Stimulated activated CD4-positive, alpha-beta T cell treated with anti-CD3 and anti-CD28 coated beads, Interleukin-15, amount 100 ng/mL, for 48 hours (primary cell): ENCODE measurements at places on chromosomes 5 and 9.

GRCh38 chr9:115999498-115999897 lies 154.1 kb upstream of the PAPPA start:
- no peak for DNase-seq

GRCh38 chr9:123083680-123084079 lies 50.2 kb downstream of the GPR21 start:
- no peak for DNase-seq

- DNase-seq, result no peak
Measured at GRCh38 chr9:27977931-27978330, 404.6 kb upstream of the C9orf72 start.

GRCh38 chr9:3992924-3993323 lies 306.9 kb downstream of the GLIS3 start:
- DNase-seq, result no peak

- no peak for DNase-seq
Measured at GRCh38 chr5:94667937-94668336, 49.5 kb downstream of the SLF1 start.
